A549 treated with CpdA at 1 μM for 4 hours (cell line): ENCODE measurements at places on chromosomes 13 and 19. TPM values are rescaled to one million over a fixed set of nuclear protein-coding genes. Genes with fewer than 3 reads are reported as not detected.

ZNF136 gene
- total RNA-seq, result 1.2 to 2.0 TPM (median 1.3 TPM) in 5 replicates

C1QTNF9B gene
- total RNA-seq, result not detected in 5 replicates

NANOS3 gene
- total RNA-seq, result 1.9 to 3.9 TPM (median 3.1 TPM) in 5 replicates

ZNF846 gene
- 0.35 to 2.2 TPM (median 1.4 TPM) in 5 replicates for total RNA-seq

PROZ gene
- not detected in 5 replicates for total RNA-seq

ZMYM2 gene
- total RNA-seq, result 17.5 to 21.6 TPM (median 18.4 TPM) in 5 replicates

FFAR3 gene
- not detected in 5 replicates for total RNA-seq

YJEFN3 gene
- total RNA-seq, result 2.2 to 4.9 TPM (median 3.6 TPM) in 5 replicates

SIGLEC12 gene
- not detected in 5 replicates for total RNA-seq

ZMYM5 gene
- 5.0 to 7.3 TPM (median 5.9 TPM) in 5 replicates for total RNA-seq

ZNF284 gene
- total RNA-seq, result 0.41 to 0.71 TPM (median 0.45 TPM) in 5 replicates

PALM3 gene
- 1.9 to 2.4 TPM (median 1.9 TPM) in 5 replicates for total RNA-seq

ZNF564 gene
- 1.6 to 2.4 TPM (median 1.7 TPM) in 5 replicates for total RNA-seq

NMRK2 gene
- total RNA-seq, result not detected in 5 replicates

PLPPR3 gene
- 2.7 to 5.0 TPM (median 4.1 TPM) in 5 replicates for total RNA-seq

VAV1 gene
- 6.2 to 9.5 TPM (median 7.4 TPM) in 5 replicates for total RNA-seq

XAB2 gene
- total RNA-seq, result 22.6 to 28.9 TPM (median 26.4 TPM) in 5 replicates

MAMSTR gene
- 0.35 to 0.71 TPM (median 0.51 TPM) in 5 replicates for total RNA-seq

FUT6 gene
- not detected in 5 replicates for total RNA-seq

CLEC4M gene
- 0.03 TPM in 1 of 5 replicates, not detected in the others for total RNA-seq

B3GNT3 gene
- 3.5 to 4.5 TPM (median 3.9 TPM) in 5 replicates for total RNA-seq

ERICH4 gene
- total RNA-seq, result not detected in 5 replicates

TNFAIP8L1 gene
- 3.5 to 5.1 TPM (median 4.8 TPM) in 5 replicates for total RNA-seq

ZNF429 gene
- not detected in 5 replicates for total RNA-seq

ZNF223 gene
- 2.4 to 2.9 TPM (median 2.6 TPM) in 5 replicates for total RNA-seq

ARHGAP35 gene
- 23.9 to 32.0 TPM (median 29.7 TPM) in 5 replicates for total RNA-seq

PRTN3 gene
- total RNA-seq, result 0.21 to 0.36 TPM (median 0.29 TPM) in 4 of 5 replicates, not detected in the other

SIGLEC8 gene
- not detected in 5 replicates for total RNA-seq

FREM2 gene
- total RNA-seq, result not detected in 5 replicates

SYDE1 gene
- 13.0 to 17.7 TPM (median 13.8 TPM) in 5 replicates for total RNA-seq

PGLYRP1 gene
- total RNA-seq, result not detected in 5 replicates

TEX101 gene
- total RNA-seq, result not detected in 5 replicates

NDUFA7 gene
- 48.9 to 89.8 TPM (median 84.6 TPM) in 5 replicates for total RNA-seq

PET100 gene
- 52.5 to 80.8 TPM (median 53.6 TPM) in 5 replicates for total RNA-seq

CBY2 gene
- 0.03 TPM in 1 of 5 replicates, not detected in the others for total RNA-seq

KCNC3 gene
- total RNA-seq, result 1.2 to 1.8 TPM (median 1.3 TPM) in 5 replicates

KCNN4 gene
- 47.6 to 69.1 TPM (median 56.3 TPM) in 5 replicates for total RNA-seq

IGFL3 gene
- total RNA-seq, result 0.17 to 0.38 TPM (median 0.24 TPM) in 3 of 5 replicates, not detected in the others

PRR12 gene
- 26.3 to 33.5 TPM (median 29.6 TPM) in 5 replicates for total RNA-seq

CYP4F2 gene
- total RNA-seq, result 0.07 to 0.49 TPM (median 0.21 TPM) in 4 of 5 replicates, not detected in the other

SHISA2 gene
- total RNA-seq, result 0.01 TPM in 1 of 5 replicates, not detected in the others

PLPP2 gene
- 75.3 to 116 TPM (median 112 TPM) in 5 replicates for total RNA-seq

FBXW9 gene
- total RNA-seq, result 9.4 to 13.1 TPM (median 11.1 TPM) in 5 replicates

FIZ1 gene
- total RNA-seq, result 17.5 to 27.0 TPM (median 25.5 TPM) in 5 replicates

SH2D3A gene
- total RNA-seq, result 12.0 to 14.8 TPM (median 13.3 TPM) in 5 replicates

ZNF729 gene
- not detected in 5 replicates for total RNA-seq

CYP4F8 gene
- not detected in 5 replicates for total RNA-seq

SCEL gene
- total RNA-seq, result 0.50 to 0.79 TPM (median 0.66 TPM) in 5 replicates

MRPL4 gene
- total RNA-seq, result 55.5 to 80.2 TPM (median 74.8 TPM) in 5 replicates

SLC25A41 gene
- total RNA-seq, result 0.11 to 0.17 TPM (median 0.16 TPM) in 4 of 5 replicates, not detected in the other

IQCN gene
- total RNA-seq, result 0.31 to 0.59 TPM (median 0.39 TPM) in 5 replicates

KRTDAP gene
- total RNA-seq, result not detected in 5 replicates

CEACAM3 gene
- total RNA-seq, result not detected in 5 replicates

WASF3 gene
- total RNA-seq, result 0.08 to 0.21 TPM (median 0.14 TPM) in 5 replicates

ATP7B gene
- 1.6 to 2.6 TPM (median 2.5 TPM) in 5 replicates for total RNA-seq
